ENCODE measurements at places on chromosomes 12 and 14.

- peak; percentile 13 for DNase-seq
These were observed 879 bp downstream of the RAB3IP start for GRCh38 chr12:69739287-69740191.

GRCh38 chr12:109999649-109999971 is 380 bp downstream of the ANKRD13A start:
- DNase-seq, result no peak

DNA sequence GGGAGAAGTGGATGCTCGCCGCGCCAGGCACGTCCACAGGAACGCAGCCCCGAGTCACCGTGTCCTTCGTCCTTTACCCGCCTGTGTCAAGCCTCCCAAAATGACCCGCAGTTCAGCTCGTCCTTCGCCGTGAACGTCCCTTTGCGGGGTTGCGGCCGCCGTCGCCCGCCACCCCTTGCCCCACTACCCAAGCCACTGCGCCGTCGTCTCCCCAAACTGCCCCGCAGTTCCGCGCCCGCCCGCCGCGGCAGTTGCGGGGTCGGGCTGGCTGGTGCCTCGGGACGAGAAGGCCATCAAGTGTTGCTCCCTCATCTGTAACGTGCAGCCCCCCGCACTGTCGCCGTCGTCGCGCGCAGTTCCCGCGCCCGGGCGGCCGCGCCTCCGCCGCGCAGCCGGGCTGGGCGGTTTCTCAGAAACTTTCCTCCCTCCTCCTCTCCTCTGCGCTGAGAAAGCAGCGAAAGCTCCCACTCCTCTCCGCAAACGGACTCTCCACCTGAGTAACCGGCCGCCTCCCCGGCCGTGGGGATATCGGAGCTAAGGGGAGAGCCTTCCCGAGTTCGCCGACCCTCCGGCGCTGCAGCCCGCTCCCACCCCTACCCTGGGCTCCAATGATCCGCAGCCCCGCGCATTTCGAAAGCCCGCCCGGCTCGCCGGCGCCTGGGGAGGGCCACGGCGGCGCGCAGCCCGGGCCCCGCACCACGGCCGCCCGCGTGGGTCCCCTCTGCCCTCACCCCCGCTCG is 6.7 kb downstream of the CDKN1B start:
- DNase-seq, result peak; percentile 10

DNA sequence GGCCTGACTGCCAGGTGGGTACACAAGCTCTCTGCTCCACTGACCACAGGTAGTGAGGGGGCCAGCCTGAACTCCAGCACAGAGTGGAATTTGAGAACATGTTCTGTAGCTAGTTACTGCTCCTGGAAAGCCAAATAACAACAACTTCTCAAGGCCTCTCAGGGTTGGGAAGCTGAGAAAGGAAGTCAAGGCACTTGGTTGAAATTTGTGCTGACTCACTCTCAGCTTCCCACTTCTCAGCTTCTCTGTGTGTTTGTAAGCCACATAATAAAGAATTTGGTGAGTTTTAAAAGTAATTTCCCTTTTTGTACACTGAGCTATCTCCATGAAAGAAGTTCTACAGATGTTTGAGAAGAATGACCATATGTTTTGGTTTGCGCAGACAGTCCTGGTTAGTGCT is 234.9 kb downstream of the KTN1 start:
- DNase-seq, result no peak

Measured in activated T-helper 1 cell treated with anti-CD3 and anti-CD28 coated beads, Interleukin-2, amount 50 U/mL, for 16 hours (primary cell).